ENCODE measurements at places on chromosomes 6 and 20.

DNA sequence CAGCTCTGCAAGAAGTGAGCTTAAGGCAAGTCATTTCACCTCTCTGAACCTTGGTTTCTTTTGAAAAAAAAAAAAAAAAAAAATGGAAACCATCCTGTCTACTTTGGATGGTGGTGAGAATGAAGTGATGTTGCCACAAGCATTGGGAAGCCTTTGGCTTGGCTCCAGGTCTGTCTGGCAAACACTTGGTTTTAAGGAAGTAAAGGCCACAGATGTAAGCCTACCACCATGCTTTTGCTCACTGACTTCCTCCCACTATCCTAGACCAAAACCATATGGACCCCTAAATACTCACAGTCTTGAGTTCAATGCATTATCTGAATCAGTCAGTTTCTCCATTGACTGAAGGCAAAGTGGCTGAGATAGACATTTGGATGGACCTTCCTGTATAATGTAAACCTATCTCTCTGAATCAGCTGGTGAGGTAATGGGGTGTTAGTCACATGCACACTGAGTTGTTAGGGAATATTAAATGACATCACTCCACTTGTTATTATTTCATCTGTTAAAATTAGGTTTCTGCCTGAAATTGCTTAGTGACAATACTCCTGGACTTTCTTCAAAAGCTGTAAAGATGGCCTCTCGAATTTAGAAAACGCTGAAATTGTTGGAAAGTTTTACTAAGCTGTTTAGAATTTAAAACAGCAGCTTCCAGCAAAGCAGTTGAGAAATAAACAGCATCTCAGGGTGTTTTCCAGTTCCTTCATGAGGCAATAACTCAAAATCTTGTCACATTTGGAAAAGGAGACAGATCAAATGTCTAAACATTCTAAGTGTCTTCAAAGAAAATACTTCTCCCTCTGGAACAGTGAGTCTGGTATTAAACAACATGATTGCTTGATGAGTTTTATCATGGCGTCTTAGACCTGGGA, 833.5 kb downstream of the DHX35 start:
- DNase-seq: no peak

GRCh38 chr20:10609276-10609675, 64.5 kb downstream of the JAG1 start:
- DNase-seq: no peak

DNA sequence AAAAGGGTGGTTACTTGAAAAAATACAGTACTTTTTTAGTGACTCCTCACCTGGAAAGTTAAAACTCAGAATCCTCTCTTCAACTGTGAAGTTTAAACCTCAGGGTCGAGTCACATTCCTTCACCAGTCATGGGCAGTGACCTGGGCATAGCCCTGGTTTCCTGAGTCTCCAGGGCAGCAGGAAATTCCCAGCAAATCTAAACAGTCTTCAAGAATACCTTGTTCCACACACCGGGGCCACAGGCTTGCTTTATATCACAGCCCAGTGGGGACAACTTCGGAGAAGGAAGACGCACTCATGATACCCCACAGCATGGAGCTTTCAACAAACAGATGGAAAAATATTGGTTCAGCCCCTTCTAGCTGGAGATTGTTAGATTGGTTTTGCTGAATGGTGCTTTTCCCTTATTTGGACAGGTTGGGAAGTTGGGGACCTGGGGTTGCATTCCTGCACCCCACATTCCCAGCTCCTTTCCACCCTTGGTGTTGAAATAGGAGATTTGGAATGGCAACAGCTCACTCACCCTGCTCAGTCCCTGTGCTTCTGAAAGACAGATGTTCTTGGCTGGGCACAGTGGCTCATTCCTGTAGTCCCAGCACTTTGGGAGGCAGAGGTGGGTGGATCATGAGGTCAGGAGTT, 113.0 kb upstream of the TMEM170B start:
- no peak for DNase-seq

GRCh38 chr6:169212436-169212835, 41.2 kb downstream of the THBS2 start:
- no peak for DNase-seq

DNA sequence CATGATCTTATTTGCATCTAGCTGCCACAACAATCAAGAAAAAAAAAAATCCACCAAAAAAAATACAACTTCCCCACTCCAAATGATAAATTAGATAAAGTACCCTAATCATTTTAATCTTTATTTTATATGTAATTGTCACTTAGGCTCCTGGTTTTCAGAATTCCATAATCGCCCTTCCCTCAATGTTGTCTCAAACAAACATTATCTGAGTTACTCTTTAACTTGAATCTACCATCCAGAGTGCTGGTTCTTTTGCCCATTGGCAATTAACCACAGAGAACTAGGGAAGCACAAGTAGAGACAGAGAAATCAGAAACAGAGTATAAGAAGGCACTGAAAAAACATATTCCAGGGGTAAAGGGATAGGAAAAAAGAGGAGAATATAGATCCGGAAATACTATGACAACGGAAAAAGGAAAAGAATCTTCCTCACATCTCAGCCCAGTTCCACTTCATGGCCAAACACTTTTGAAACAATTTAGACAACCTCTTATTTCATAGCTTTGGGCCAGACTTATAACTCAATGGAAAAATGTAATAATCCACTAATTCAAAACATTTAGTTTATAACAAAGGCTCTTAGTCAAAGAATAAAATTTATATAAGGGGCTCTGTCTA, 861 bp upstream of the NHSL1 start:
- DNase-seq: no peak

DNA sequence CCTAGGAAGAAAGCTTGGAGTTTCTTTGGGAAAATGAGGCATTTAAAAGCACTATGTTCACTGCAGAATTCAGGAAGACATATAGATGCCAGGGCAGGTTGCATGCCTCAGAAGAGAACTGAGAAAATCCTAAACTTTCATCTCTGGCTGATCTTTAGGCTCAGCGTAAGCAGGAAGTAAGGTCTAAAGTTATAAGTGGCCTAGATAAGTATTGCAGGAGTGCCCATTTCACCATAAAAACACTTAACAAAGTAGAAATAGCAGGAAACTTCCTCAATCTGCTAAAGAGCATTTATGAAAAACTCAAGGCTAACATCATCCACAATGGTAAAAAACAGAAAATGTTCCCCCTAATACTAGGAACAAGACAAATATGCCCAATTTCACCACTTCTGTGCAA, 320.3 kb downstream of the BMP2 start:
- DNase-seq: no peak

DNA sequence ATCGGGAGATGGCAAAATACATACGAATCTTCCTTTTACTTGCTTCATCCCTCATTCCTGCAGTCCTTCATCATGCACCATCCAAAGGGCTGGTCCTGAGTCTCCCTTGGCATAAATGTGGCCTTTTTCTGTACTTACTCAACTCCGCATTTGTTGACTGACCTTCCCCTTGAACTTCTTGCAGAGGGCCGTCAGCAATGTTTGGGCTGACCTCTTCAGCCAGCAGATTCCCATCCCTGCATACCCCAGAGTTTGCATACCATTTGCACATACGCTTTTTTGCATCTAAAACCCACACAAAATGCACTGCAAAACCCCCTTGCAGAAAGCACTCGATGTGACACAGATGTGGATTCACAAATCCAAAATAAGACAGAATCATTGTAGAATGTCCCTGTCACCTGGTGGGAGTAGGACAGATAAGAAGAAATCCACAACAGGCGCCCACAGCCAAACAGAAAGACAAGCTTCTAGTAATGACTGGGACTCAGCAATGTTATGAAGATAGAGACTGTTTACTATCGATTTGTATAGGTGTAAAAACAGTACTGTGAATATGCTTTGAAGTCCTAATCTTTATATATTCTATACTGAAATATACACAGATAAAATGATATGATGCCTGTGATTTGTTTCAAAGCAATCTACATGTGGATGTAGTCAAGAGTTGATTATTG, 45.8 kb downstream of the TBC1D7 start:
- DNase-seq: no peak

GRCh38 chr20:52420805-52421204, 229.2 kb upstream of the ZFP64 start:
- DNase-seq: no peak

DNA sequence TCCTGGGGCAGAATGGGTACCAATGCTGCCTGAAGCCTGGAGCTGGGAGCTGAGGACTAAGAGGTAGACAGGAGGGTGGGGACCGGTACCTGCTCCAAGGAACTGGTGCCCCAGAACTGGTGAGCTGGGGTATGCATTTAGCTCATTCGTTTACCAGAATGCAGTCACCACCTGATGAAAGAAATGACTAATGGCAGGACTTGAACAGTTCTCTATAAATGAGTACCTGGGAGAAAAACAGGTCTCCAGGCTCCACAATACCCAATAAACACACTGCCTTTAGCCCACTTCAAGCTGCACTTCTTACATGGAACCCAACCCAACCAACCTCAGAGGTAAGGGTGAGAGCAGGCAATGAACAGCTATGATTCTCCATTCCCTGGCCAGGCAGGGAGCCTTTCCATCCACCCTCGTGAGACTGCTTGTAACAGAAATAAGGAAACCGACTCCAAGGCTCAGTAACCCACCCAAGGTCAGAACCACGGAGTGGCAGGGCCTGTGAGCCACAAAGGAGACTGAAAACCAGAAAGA, 15.4 kb downstream of the FKBP1A start:
- no peak for DNase-seq
